ENCODE measurements at places on chromosomes 7 and 10.

DNA sequence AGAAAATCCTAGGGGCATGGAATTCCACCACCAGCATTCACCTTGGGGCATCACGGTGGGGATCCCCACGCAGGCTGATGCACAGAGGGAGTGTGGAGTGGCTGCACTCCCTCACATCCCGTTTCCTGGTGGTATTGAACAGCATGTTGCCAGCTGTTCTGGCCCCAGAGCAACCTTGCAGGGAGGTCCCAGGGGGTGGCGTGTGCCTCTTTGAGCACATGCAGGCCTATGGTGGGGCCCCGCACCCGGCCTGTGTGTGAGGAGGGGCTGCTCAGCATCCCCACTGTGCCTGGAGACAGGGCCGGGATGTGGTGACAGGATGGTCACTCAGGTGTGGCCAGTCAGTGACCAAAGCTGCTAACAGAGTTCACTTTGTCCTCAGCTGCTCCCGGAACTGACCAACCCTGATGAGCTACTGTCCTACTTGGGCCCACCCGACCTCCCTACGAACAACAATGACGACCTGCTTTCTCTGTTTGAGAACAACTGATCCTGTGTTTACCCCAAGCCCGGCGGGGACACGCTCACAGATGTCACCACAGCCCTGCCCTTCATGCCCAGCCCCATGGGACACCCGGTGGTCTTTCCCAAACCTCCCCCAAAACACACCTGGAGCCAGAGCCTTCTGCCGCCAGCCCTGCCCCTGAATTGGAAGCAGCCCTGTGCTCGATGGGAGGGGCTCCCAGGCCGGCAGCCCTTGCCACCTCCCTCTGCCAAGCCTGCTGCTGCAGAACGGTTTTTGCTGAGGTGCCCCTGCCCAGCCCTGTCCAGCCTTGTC is 18.7 kb downstream of the ZMIZ2 start:
- no peak for DNase-seq

- no peak for DNase-seq
These were observed 103.7 kb downstream of the TRIM24 start for GRCh38 chr7:138563808-138564207.

DNA sequence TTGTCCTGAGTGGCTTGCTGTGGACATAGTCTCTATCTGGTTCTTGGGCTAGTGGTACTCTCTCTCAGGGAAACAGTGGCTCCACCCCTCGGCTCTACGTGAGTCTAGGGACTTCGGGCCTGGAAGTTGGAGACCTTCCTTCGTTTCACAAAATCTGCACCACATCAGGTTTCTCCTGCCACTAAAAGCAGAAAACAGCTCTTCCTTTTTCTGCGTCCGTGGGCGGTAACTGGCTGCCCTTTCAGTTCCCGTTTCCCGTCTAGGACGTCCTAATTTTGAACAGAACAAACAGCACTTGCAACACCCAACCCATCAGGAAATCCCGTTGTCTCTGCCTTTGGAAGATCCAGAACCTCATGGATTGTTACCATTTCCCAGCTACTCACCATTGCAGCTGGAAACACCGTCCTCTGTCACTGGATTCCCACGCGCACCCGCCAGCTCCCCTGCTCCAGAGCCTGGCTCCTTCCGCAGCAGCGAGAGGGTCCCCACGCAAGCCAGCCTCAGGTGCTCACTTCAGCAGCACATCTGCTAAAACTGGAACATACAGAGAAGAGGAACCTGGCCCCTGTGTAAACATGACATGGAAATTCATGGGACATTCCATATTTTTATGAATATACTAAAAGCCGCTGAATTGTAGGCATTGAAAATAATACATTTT is 311.4 kb upstream of the AKR1E2 start:
- no peak for DNase-seq

DNA sequence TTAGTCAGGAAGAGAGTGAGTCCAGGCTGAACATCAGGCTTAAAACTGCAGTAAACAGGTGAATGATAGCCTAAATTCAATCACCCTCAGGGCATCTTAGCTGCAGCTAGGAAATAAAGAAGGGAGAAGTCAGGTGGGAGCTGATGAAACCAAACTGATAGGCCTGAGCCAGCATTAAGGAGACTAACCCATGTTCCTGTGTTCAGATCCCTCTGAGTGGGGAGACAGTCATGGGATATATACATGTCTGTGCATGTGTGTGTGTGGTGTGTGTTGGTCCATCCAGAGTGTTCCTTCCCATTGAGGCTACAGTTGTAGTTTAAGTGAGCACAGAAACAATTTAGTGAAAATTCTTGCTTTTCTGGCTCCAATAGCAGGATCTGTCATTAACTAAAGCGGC is 480.9 kb downstream of the PHTF2 start:
- DNase-seq = no peak

GRCh38 chr10:132030898-132031463 is 34.8 kb upstream of the JAKMIP3 start:
- DNase-seq = no peak
